Left kidney (tissue), 8 donors: ENCODE measurements at places on chromosomes 5 and 9. TPM values are rescaled to one million over a fixed set of nuclear protein-coding genes. Genes with fewer than 3 reads are reported as not detected.
A peak's percentile ranks its signal among the peaks of the same experiment; 100 is the strongest.

DNA sequence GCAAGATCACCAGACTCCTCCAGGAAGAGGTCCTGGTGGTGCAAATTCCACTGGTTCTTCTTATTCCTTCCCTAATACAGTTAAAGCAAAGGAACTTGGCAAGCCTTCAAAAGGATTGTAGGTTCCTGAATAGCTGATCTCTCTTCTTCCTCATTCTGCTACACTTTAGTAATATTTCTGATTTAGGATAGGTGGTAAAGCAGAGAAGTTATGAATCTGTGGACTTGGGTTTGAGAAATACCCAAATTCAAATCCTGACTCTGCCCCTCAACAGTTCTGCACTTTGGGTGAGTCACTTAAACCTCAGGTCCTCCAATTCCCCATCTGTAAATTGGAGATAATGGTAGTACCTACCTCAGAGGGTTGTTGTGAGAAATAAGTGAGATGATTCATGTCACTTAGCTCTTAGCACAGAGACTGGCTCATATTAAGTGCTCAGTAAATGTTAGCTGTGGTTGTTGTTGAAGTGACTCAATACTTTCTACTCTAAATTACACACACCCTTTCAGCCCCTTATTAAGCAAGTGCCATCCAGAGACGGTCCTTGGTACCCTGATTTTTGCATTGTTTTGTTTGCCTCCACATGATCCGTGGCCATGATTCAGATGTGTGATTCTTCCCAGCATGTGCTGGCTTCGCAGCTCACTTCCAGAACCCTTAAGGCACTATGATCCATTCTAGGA is 5.2 kb downstream of the SH3RF2 start:
- no peak for DNase-seq

GRCh38 chr9:70049236-70049635 is 5.6 kb downstream of the MAMDC2 start:
- no peak for DNase-seq

- no peak for DNase-seq
Observed at GRCh38 chr9:106529616-106530015, 333.4 kb upstream of the ZNF462 start.

DNA sequence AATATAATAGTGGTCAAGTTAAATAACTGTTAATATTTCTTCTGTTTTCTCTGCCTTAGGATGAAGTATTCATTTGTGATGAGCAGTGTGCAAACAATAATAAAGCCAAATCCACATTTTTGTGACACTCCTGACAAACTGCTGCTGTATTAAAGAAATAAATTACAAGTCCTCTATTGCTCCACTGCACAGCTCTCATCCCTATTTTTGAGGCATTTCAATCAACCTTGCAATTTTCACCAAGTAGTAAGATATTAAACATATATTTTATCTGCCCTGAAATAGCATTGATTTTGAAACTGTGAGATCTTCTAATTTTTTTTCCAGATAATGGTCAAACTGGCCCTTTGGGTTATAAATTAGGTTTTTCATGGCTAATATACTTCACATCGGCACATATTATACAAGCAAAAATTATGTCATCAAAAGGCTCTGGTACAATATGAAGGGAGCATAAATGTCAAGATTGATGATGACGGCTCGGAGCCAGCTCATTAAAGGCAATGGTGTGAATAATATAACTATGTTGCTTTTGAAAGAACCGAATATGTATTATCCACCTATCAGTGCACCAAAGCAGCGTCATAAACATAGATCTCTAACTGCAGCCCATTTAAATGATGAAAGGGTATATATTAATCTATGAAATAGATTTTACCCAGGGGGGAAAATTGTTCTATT is 764.9 kb downstream of the DNAH5 start:
- DNase-seq, result no peak

The ECM2 gene
- 14.9 TPM for polyA plus RNA-seq

DNA sequence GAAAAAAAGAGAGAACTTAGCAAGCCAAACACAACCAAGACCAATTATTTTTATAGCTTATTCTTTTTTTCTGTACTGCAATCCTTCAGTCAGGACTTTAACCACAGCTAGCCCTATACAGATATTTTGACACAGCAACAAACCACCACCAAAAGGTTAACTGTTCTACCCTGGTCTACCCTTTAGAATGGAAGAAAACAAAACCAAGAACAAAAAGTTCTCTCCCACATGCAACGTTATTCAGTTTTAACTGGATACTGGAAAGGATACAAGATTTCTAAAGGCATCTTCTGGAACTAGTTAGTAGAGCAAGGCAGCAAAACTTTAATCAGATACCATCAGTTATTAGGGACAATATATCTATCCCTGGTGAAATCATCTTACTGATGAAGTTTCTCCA is 32.6 kb downstream of the ECPAS start:
- DNase-seq, result no peak

GRCh38 chr9:18357321-18357720 is 116.6 kb upstream of the ADAMTSL1 start:
- DNase-seq, result no peak

- no peak for DNase-seq
Observed at GRCh38 chr9:34047864-34048726, 592 bp downstream of the UBAP2 start.

DNA sequence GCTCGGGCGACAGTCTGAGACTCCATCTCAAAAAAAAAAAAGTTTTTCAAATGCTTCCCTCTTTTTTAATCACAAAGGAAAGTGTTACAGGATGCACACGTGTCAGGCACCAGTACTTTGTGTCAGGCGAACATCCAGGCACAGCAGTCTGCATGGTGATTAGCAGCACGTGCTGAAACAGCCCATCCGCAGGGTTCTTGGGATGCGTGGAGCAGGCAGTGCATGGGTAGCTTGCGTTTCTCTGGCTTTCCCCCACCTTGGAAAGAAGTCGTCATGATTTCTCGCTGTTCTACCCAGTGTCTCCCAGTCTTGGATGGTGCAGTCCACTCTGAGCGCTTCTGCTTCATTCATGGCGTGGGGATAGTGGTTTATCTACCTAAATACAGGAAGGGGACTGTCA is 35.4 kb downstream of the GPR107 start:
- DNase-seq, result no peak

The IL9 gene
- not detected for polyA plus RNA-seq

DNA sequence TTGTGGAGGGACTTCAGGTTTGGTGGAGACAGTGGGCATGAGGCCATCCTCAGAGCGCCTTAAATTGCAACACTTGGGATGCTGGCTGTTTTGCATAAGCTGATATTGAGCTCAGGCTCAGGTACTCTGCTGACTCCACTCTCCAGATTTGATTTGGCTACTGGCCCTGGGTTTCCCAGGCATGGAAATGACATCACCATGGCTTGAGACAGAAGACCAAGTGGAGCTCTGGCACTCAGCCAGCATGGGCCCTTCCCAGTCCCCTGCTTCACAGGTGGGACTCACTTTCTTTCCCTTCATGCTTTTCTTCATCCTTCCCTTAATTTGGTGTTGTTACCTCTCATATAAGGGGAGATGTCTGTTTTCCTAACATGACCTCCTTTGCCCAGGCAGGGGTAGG is 72.0 kb upstream of the IL12B start:
- DNase-seq, result no peak

The RLN2 gene
- polyA plus RNA-seq, result 2.1 TPM

- no peak for DNase-seq
Observed at GRCh38 chr5:136586196-136586595, 220.9 kb upstream of the TRPC7 start.

DNA sequence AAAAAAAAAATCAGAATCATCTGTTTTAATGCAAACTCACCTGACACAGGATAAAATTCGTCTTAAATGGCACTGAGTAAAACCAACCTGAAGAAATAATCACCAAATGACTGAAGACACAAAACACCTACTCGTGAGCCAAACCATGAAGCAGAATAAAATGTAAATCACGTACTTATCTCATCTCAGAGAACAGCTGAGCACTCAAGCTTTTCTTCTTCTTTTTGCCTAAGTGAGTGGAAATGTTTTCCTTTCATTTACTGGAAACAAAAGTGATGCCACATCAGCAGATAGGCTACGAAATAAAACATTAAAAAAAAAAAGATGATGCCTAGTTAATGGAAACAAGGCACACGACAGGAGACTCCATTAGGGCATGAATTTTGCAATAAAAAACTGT is 36.4 kb downstream of the ATPSCKMT start:
- DNase-seq, result no peak

The FOXD4L5 gene
- 0.27 TPM for polyA plus RNA-seq

DNA sequence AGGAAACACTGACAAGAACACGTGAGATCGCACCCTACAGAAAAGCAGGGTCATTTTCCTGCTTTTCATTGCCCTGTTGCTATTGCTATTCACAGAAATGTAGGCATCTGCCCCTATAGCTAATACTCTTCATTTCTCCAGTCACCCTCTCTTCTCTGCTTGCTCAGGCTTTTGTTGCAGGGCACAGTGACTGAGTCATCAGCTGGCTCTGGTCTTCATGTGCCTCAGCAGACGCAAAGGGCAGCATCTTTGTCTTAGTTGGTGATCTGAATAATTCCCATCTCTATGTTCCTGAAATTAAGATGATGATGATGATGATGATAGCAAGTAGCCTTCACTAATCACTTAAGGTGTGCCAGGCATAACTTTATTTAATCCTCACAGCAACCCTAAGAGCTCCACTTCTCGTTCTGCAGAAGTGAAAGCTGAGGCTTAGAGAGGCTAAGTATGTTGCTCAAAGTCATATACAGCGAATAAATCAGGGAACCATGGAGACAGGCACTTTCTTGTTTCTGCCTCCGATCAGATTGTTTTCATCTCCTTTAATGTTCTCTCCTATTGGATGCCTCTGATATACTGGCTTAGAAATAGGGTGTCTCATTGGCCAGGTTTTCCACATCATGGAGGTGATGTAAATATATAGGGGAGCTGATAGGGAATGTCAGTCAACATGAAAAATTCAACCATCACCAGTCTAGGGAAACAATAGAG is 133.0 kb upstream of the STK32A start:
- DNase-seq, result no peak

The EHMT1 gene
- 78.7 TPM for polyA plus RNA-seq

DNA sequence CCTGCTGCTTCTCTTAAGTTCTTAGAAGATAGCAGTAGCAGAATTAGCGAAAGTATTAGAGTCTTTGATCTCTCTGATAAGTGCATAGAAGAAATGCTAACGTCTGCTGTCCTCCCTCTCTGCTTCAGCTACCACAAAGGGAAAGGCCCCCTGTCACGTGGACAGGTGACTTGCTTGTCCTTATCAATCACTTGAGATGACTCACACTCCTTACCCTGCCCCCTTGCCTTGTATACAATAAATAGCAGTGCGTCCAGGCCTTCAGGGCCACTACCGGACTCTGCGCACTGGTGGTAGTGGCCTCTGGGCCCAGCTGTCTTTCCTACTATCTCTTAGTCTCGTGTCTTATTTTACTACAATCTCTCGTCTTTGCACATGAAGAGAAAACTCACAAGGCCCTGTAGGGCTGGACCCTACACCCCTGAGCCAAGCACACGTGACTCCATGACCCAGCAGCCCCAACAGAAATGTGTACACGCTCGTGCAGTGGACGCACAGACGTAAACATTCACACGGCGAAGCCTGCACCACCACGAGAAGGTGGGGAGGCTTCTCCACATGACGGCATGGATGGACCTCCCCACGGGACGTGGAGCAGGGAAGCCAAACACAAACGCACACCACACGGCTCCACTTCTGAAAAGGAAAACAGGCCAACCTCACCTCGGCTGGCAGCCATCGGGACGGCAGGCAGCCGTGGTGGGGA is 38.3 kb downstream of the PNPLA7 start:
- no peak for DNase-seq

The SLC45A2 gene
- 1.0 TPM for polyA plus RNA-seq

DNA sequence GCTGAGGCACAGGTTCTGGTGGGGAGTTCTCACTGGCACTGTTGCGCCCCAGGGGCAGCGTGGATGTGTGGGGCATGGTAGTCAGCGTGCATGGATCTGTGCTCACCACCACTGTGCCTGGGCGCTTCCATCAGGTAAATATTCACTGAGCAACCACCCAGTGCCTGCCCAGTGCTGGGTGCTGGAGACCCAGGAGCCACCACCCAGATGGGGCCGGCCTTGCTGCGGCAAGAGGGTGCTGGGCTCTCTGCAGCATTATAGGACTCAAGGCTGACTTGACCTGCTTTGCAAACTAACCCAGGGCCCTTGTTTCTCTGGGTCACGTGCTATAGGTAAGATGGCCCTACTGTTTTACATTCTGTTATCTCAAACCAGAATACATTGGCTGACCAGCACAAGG is 60.5 kb downstream of the DAP start:
- DNase-seq, result no peak

GRCh38 chr9:22201256-22201655 is 192.2 kb upstream of the CDKN2B start:
- DNase-seq, result no peak

The PITX1 gene
- polyA plus RNA-seq, result not detected

- no peak for DNase-seq
Observed at GRCh38 chr5:33491941-33492340, 51.2 kb downstream of the TARS1 start.

DNA sequence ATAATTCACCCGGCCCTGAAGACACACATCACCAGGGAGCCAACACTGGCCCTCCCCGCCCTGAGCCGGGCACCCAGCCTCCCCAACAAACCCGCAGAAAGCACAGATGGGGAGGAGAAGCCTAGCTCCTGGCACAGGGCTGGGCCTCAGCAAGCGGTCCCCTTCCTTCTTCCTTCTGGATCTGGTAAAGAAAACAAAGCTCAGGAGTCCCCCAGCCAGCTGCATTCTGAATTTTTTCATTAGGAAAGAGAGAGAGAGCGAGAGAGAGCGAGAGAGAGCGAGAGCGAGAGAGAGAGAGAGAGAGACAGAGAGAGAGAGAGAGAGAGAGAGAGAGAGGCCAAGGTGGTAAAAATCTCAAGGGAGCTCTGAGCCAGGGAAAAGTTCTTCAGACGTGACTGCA is 195.7 kb downstream of the CRB2 start:
- no peak for DNase-seq

DNA sequence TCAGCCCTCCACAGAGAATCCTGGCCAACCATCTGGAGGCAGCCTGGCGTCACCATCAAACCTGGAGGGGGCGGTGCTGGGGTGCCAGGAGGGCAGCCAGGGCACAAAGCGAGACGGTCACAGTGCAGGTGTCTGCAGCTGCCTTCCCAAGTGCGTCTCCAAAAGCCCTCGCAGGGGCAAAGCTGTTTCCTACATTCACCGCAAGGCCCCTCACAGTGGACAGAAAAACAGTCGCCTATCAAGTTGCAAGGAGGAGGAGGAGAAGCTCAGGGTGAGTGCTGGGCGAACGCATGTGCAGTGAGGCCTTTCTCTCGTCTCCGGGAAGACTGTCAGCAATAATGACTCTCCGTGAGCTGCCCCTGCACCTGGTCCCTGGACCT is 18.0 kb upstream of the LHX3 start:
- DNase-seq, result peak; percentile 45

DNA sequence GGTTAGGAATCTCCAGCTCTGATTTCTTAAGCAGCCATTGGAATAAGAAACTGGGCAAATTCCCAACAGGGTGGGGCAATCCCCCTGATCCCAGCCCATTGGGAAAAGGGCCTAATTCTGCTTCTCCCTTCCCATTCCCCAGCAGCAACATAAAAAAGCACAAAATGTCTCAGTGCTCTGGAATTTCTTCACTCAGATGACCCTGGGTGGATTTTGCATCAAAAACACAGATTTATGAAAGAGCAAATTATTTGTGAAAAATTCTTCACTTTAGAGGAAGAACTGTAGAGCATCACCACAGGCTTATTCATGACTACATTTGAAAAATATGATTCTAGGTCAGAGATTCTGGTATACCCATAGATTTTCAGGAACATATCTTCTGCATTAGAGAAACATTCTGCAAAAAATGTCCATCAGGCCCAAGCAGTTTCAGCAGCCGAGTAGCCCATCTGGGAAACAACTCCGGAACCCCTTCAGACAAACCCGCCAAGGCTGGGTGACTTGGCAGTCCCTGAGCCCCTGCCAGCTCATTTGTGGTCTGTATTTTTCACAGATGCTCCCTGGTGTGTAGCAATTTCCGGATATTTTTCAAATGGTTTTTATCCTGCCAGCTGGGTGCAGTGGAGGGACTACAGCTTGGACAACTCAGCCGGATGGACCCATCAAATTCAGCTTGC is 102.1 kb upstream of the RANBP3L start:
- DNase-seq, result no peak
